Osteocyte (in vitro differentiated cells): ENCODE measurements at places on chromosomes 12 and 14. TPM values are rescaled to one million over a fixed set of nuclear protein-coding genes. Genes with fewer than 3 reads are reported as not detected.

The SMIM41 gene
- not detected in 2 replicates for total RNA-seq

The BHLHE41 gene
- 1.1 and 1.4 TPM in 2 replicates for total RNA-seq

DNA sequence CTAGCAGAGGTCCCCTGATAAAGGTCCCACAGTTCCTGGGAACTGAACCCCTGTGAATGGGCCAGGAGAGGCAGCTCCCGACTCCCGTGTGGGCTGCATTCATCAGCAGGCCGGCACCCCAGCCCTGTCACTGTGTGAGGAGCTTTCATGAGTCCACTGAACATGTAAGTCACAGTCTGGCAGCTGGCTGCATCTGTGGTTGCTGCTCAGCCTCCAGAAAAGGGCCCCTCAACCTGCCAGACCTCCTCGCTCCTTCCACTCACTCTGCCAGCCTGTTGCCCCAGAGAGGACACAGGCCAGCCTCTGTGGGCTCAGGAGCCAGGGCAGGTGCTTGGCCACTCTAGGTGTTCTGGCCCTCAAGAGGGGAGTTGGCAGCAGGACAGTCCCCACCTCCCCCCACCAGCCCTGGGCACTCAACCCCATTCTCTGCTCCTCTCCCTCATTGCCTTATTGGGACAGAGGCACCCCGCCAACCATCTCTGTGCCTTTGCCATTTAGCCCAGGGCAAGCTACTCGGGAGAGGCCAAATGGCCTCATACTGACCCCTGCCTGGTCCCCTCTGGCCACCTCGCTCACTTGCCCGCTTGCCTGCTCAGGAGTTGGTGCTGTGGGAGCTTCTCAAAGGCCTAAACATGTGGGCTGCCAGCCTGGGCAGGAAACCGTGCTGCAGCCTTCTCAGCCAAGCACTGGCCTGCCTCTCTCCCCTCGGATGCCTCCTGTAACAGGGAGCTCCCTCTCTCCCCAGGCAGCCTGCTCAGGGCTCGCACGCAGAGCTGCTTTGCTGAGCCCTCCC is 1.9 kb downstream of the RTL1 start:
- no peak for DNase-seq
- no peak overlapping the region for H3K27ac ChIP-seq
- H3K4me3 ChIP-seq = no peak overlapping the region
- no peaks in the 10 kb centered on the region for H3K36me3 ChIP-seq
- H3K27me3 ChIP-seq = peaks cover 84% of the 10 kb centered on the region
- peaks cover 19% of the 10 kb centered on the region for H3K4me1 ChIP-seq

DNA sequence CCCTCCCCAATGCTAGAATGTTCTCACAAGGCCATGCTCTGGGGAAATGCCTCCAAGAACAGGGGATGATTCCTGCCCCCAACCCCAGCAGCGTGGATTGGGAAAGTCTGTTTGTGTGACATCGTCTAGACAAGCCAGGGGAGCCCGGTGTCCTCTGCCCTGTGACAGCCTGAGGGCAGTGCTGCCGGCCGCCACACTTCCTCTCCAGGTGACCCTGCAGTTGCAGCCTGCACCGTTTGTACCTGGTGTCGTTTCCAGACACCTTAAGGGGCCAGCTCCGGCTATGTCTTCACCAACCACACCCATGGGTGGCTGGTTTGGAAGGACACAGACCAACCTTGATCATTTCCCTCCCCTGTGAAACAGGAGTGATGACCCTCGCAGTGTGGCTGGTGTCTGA is 372.6 kb downstream of the BCL11B start:
- H3K36me3 ChIP-seq = no peaks in the 10 kb centered on the region
